Omental fat pad (tissue), 4 donors: ENCODE measurements at places on chromosomes 4 and X. TPM values are rescaled to one million over a fixed set of nuclear protein-coding genes. Genes with fewer than 3 reads are reported as not detected.

DNA sequence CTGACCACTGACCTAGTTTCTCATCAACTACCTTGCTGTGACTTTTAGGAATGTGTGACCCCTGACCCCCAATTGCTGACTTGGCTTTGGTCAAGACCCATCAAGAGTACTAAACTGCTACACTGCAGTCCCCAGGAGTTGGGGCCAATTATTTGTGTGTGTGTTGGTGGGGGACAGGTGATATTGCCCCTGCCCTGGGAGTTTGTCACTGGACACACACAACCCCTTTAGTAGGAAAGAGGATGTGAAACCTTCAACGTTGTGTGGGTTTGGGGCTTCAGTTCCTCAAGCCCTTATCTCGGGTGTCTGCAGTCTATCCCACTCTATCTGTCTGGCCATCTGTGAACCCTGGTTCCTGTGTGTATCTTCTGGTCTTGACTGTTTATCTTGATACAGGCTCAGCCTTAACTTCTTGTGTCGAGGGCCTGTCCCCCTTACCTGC lies 6.5 kb downstream of the SASH3 start:
- no peak for DNase-seq

GRCh38 chrX:20967725-20968124 lies 406.5 kb upstream of the CNKSR2 start:
- DNase-seq, result no peak

GRCh38 chr4:141056473-141056872 lies 76.8 kb downstream of the RNF150 start:
- no peak for DNase-seq

- no peak for DNase-seq
Observed at GRCh38 chrX:72312311-72312940, 6.7 kb upstream of the CITED1 start.

DNA sequence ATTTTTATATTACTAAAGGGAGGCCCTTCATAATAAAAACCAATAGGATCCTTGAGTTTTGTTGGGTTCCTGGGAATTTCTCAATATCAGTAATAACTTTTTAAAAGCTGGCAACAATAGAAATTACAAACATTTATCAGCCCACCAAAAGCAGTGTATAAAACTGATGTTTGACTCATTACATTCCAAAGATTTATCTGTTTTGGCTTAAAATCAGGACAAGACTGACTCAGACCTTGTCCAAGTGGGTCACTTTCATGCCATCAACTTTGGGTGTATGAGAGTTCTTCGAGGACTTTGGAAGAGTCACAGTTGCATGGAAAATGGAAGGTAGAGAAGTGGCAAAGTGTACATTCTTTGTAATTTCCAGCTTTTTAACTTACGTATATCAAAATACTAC lies 102.8 kb downstream of the FRMPD4 start:
- no peak for DNase-seq

DNA sequence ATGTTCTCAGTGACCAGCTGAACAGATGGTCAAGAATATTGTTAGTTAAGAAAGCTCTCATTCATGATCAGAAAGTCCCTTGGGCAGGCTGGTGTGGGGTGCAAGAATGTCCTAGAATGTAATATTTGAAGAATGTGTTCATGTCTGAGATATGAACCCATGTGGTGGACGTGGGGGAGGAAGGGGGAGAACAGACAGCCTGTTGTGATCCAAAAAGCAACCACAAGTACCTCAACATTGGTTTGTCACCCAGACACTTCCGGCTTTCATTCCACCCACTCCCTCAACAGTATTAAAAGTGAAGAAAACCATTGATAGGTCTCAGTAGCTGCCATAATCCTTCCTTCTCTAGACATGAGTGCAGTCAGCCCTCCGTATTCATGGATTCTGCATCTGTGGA lies 82.2 kb downstream of the MAML3 start:
- no peak for DNase-seq

DNA sequence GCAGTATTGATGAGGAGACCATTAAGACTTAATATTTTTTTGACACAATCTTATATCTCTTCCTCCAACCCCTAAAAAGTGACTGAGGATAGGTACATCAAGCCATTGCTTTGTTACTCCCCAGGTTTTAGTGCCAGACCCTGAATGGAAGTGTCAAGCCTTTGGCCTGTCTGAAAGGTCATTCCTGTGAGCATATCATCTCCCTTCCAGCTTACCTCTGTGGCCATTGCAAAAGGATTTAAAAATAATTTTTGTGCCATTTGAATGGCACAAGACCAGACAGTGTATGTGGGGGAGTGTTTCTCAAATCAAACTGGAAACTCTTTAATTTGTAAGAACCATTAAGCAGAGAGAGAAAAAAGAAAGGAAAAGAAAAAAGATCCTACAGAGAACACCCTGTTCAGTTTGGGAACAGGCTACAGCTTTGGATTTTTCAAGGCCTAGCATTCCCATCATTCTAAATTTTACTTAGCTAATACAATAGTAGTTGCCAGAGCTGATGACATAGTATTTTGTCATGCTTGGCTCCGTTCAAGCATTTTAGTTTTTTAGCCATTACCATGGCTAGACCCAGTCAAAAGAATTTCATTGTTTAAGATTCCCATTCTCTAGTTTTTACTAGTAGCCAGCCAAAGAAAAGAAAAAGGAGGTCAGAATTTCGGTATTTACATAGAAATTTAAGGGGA lies 49.6 kb downstream of the HPF1 start:
- no peak for DNase-seq

GRCh38 chrX:129235903-129236302 lies 287.4 kb downstream of the SMARCA1 start:
- DNase-seq, result no peak

GRCh38 chr4:116058129-116058528 lies 944.7 kb upstream of the NDST4 start:
- DNase-seq, result no peak

DNA sequence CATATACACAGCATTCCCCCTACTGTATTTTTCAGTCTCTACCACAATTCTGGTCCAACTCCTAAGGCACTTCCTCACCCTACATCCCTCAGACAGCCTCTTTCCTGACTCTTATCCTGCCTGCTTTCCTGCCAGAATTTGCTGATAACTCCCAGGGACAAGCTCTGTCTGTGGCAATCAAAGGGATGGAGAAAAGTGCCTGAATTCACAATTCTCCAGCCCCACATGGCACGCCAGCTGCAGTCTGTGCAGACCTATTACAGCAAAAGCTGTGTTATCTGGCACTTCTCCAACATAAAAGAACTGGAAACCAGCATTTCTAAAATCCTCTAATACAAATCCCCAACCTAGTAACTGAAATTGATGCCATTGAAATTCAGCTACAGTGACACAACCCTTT lies 404.8 kb downstream of the KLHL13 start:
- no peak for DNase-seq

GRCh38 chrX:153671589-153672530 lies 1.8 kb downstream of the PNCK start:
- DNase-seq, result no peak

GRCh38 chr4:4289597-4289940 lies 385 bp downstream of the LYAR start:
- no peak for DNase-seq

DNA sequence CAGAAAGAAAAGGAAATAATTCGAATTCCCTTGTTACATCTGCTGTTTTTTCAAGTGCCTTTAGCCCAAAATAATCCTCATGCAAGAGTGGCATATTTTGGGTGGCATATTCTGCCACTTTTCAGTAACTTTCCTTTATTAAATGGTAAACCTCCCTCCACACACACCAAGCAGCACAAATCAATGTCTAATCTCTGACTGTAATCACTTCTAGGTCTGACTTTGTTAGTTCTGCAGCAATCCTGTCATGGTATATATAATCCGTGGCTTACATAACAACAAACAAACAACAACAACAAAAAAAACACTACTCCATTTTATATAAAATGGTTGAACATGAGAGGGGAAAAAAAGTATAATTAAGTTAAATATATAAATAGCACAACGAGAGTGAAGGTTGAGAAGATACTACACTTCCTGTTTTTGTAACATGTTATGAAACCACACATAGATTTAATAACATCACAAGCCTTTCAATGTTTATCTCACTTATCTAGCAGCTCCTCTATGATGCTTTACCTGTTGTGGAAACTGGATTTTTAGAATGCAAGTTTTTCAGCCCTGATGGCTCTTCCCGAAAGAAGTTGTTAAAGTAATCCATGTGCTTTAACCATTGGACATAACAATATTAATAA lies 715.4 kb downstream of the GRXCR1 start:
- DNase-seq, result no peak

DNA sequence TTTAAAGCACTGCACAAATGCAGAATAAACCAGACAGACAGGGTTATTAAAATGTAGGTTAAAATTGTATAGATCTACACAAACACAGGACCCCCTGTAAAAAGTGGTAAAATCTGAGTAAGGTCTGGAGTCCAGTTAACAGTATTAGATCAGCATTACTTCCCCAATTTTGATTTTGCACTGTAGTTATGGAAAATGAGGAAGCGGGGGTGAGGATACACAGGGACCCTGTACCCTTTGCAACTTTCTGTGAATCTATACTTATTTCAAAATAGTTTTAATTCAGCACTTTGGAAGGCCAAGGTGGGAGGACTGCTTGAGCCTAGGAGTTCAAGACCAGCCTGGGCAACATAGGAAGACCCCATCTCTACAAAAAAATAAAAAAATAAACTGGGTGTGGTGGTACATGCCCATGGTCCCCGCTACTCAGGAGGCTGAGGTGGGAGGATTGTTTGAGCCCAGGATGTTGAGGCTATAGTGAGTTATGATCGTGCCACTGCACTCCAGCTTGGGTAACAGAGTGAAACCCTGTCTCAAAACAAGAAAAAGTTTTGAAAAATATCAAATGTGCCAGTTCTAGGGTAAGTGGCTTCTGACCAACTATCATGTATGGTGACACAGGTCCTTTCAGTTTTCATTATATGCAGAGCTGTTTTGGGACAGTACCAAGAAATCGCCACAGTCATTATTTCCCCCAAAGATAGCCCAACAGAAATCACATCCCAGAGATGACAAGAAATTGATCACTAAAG lies 17.7 kb downstream of the SEL1L3 start:
- no peak for DNase-seq

DNA sequence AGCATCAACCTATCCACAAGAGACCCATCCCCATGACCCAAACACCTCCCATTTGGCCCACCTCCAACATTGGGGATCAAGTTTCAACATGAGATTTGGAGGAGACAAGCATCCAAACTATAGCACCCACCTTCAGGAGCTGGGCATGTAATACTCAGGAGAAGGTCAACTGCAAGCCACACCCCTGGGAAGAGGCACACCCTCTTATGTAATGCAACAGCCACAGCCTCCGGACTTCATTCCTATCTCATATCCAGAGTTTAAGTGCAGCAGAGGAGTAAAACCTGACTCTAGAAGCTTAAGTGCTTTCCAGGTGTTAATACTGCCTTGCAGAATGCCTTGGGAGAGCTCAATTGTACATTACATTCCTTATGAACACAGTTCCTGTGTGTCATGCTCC lies 197.4 kb downstream of the PTTG2 start:
- DNase-seq, result no peak

DNA sequence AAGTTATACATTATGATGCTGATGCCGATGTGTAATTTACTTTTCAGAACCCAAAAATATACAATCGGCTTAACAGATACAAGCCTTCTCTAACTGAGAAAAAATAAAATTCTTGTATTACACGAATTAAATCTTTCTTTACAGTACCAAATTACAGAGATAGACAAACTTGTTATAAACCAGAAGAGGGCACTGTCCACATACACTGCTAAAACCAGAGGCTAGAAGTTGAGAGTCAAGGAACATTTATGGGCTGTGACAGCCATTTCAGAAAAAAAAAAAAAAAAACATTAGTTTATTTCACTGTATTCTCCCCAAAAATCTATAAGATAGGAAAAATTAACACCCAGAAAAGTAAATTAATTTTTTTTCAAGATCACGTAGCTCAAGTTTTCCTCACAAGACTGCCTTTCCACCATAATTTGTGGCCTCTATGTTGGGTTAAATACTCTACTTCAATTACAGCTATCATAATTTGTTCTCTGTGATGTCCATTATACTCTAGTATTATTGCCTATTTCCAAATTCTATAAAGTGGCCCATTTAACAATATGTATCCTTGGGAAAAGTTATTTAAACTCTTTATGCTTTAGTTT lies 12.0 kb downstream of the EREG start:
- DNase-seq, result no peak

- DNase-seq, result no peak
Observed at GRCh38 chrX:84216881-84217280, 28.9 kb upstream of the RPS6KA6 start.

DNA sequence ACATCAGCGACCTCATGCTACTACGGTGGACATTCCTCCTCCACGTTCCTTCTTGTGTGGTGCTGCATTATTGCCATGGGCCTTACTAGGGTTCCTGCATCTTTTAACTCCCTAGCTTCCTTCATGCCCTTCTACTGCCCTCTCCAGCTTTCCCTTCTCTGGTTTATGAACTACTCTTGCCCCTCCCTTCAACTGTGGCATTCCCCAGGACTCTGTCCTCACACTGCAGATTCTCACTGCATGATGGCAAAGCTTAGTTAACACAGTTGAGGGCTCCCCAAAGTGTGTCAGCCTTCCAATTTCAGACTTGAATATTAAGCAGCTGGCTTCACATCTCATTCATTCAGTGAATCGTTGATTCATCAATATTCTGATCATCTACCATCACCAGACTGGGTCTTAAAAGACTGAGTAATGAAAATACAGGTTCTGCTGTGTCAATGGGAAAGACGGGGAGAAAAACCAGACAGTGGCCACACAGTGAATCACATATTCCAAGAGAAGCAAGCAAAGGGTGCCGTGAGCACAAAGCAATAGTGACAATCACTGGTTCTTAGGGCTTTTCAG lies 53.0 kb downstream of the ZFX start:
- no peak for DNase-seq

GRCh38 chrX:118360429-118361125 lies 14.7 kb downstream of the WDR44 start:
- no peak for DNase-seq

The MAGEB3 gene
- not detected for total RNA-seq

The CABS1 gene
- total RNA-seq, result not detected

The ADGRL3 gene
- 16.4 TPM for total RNA-seq

The SPANXD gene
- total RNA-seq, result not detected

The PPARGC1A gene
- 13.6 TPM for total RNA-seq
